Activated CD8-positive, alpha-beta memory T cell treated with anti-CD3 and anti-CD28 coated beads for 48 hours (primary cell): ENCODE measurements at places on chromosomes 5 and 9.
A peak's percentile ranks its signal among the peaks of the same experiment; 100 is the strongest.

DNA sequence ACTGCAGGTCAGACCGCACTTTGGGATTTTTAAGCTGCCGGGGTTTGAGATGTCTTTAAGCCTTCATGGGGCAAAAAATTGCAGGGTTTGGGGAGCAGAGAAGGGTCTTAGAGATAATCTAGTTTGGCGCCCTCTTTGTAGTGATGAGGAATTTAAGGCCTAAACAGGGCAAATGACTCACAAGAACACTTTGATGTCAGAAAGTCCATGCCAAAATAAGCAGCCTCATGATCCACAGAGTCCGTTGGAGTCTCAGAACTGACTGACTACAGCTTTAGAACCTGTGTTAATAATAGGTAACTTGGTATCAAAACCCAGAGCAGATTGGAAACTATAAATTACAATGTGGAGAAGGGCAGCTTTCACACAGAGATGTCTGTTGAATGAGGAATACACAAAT, 35.9 kb upstream of the PTGS1 start:
- DNase-seq, result no peak

- DNase-seq, result no peak
These were observed 64.5 kb downstream of the TMEM161B start for GRCh38 chr5:88203981-88204750.

GRCh38 chr9:23258569-23258968, 567.5 kb downstream of the ELAVL2 start:
- DNase-seq, result no peak

DNA sequence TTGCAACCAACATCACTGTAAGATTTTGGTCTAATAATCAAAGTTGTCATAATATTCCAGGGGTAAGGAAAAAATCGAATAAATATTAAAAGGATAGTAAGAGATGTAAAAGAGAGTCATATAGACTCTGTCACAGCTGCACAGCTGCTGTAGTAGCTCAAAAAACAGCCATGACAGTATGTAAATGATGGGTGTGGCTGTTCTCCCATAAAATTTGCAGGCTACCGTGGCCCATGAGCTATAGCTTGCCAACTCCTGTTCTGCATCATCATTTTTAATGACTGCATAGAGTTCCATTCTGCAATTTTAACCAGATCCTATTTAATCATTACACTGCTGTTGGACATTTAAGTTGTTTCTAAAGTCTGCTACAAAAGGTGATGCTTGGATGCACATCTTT, 450.5 kb upstream of the MPDZ start:
- no peak for DNase-seq

DNA sequence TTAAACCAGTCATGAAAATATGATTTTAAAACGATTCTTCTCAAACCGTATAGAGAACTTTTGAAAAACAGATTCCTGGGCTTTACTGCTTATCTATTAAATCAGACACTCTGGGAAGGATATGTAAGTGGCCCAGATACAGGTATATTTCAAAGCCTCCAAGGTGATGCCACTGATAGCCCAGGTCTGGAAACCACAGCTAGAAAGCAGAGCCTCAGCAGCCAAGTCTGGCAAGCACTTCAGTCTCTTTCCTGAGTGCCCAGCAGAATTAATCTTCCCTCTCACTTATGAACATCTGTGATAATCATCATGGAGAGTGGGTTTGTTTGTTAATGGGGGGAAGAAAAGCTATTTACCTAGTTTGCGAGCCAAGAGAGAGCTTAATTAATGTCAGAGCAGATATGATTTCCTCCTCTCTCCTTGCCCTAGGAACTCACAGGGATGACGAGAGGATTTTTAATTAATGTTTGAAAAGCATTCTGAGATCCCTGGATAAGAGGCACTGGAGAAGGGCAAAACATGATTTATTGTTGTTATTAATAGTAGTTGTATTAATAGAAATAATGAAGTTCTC, 368.4 kb downstream of the TLE1 start:
- DNase-seq, result no peak

DNA sequence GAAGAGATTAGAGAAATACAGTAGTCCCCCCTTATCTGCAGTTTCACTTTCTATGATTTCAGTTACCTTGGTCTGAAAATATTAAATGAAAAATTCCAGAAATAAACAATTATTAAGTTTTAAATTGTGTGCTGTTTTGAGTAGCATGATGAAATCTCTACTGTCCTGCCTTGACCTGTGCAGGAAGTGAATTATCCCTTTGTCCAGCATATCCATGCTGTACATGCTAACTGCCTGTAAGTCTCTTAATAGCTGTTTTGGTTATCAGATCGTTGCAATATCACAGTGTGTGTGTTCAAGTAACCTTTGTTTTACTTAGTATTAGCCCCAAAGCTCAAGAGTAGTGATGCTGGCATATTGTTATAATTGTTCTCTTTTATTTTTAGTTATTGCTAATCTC, 11.2 kb upstream of the JAK2 start:
- no peak for DNase-seq

DNA sequence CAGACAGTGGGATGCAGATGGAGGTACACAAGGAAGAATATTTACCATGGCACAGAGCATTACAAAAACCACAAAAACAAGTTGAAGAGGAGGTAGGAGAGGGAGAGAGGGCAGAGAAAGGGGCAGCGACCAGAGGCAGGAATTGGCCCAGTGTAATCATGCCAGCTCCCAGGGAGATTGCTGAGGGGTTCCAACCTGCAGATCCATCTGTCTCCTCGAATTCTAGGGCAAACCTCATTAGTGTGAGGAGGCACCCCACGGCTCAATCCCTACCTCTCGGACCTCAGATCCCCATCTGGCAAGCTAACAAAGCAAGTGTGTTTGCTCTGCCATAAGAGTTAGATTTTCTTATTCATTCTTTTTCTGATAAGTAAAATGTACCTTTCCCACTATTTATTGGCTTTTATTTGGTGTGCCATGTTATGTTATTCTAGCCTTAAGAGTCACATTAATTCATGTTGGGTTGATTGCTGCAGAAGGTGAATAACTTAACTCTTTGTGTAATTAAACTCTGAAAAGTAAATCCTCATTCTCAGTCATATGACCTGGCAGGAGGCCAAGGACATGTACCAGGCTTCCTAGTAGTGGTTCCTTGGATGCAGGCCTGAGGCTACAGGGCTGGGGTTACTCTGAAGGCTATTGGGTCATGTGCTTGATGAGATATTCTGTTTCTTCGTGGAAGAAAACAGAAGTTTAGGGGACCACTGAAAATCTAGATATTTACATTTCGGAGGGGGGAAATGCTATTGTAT, 315.2 kb upstream of the ATP10B start:
- no peak for DNase-seq

DNA sequence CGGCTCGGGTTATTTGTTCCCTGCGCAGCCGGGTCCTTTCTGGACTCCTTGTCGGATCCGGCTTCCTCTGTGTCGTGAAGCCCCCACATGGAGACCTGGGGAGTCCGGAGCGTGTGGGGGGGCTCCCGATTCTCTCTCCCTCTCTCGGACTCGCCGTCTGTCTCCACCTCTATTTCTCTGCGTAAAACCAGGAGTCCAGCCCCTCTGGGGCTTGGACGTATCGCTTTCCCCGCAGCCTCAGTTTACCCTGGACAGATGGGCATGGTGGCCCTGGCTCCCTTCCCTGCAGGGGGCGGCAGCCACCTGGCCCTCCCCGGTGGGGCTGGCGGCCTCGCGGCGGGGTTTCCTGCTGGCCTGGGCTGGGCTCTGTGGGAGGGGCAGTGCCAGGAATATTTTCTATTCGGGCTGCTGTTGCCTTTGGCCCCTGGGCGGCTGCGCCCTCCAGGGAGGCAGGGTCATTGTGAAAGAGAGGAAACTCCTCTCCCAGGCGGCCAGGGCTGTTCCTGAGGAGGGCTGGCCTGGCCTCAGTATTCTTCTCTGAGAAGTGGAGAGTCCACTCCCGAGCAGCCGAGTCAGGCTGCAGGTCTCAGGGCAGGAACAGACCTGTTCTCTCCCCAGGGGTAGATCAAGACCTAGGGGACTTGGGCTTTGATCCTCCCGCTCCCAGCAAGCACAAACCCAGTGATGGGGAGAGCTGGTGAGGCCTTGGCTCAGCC, 665 bp downstream of the ASS1 start:
- DNase-seq, result no peak

DNA sequence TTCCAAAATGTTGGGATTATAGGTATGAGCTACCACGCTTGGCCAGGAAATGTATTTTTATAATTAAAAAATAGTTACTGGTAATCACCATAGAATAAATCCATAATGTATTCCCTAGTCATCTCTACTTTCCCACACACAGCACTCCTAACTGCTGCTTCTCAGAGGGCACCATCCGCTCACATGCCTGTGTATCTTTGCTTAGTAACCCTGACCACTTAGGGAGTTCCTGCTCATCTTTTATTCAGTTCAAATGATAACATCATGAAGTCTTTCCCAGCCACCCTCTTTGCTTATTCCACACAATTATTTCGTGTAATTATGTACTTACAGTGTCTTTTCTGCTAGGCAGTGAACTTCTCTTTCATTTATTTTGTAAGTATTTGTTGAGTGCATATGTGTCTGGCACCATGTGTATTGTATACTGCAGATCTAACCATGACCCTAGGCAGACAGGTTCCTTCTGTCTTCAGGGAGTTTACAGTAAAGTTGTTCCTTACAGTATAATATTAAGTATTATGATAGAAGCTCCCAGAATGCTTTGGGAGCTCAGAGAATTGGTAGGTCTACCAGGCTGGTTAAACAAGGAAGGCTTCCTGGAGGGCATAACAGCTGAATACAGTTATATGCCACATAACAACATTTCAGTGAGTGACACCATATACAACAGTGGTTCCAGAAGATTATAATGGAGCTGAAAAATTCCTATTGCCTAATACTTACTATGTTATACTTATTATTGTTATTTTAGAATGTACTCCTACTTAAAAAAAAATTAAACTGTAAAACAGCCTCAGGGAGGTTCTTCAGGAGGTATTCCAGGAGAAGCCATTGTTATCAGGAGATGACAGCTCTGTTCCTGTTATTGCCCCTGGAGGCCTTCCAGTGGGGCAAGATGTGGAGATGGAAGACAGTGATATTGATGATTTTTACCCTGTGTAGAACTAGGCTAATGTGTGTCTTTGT, 39.2 kb downstream of the DCAF10 start:
- no peak for DNase-seq

GRCh38 chr9:6827439-6828145, 69.8 kb downstream of the KDM4C start:
- no peak for DNase-seq

DNA sequence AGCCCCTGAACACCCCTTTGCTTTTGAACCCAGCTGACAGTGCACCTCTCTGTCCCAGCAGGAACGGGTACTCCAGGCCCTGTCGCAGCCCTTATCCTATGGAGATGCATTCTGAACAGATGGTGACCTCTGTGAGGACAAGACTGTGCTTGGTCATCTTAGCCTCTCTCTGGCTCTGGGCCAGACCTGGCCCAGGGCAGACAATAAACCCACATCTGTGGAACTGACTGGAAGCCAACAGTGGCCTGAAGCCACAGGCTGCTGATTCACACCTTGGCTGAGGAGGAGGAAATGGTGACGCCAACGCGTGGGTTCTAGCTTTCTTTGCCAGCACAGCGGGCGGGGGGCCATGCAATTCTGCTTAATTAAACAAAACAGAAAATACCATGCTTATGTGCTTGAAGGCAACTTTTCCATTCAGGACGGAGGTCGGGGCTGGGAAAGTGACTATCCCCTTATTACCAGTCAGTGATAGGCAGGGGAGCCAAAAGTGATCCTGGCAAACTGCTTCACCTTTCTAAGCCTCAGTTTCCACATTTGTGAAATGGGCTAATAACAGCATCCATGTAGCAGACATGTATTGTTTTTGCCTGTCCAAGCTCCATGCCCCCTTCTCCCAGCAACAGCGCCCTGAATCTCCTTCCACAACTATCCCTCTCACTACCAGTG, 10.8 kb downstream of the SH3PXD2B start:
- DNase-seq, result peak; percentile 37

GRCh38 chr9:135804581-135805421, 102.5 kb downstream of the CAMSAP1 start:
- no peak for DNase-seq

GRCh38 chr5:171872666-171873065, 87.0 kb downstream of the SMIM23 start:
- no peak for DNase-seq

DNA sequence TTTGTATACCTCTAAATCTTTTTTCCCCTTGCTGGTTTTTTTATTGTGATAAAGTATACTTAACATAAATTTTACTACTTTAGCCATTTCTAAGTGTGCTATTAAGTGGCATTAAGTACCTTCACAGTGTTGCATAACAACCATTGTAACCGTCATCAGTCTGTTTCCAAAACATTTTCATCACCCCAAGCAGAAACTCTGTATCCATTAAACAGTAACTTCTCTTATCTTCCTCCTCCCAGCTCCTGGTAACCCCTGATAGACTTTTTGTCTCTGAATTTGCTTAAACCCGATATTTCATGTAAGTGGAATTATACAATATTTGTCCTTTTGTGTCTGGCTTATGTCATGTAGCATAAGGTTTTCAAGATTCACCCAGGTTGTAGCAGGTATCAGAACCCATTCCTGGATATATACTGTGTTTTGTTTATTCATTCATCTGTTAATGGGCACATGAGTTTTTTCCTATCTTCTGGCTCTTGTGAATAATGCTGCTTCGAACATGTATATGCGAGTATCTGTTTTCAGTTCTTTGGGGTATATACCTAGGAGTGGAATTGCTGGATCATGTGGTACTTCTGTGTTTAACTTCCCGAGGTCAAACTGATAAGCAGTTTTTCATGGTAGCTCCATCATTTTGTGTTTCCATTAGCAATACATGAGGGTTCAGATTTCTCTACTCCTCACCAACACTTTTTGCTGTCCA, 66.4 kb downstream of the EHMT1 start:
- DNase-seq, result no peak

GRCh38 chr9:98634685-98635336, 73.9 kb downstream of the GABBR2 start:
- no peak for DNase-seq

GRCh38 chr9:14119694-14120514, 194.0 kb downstream of the NFIB start:
- DNase-seq, result no peak

DNA sequence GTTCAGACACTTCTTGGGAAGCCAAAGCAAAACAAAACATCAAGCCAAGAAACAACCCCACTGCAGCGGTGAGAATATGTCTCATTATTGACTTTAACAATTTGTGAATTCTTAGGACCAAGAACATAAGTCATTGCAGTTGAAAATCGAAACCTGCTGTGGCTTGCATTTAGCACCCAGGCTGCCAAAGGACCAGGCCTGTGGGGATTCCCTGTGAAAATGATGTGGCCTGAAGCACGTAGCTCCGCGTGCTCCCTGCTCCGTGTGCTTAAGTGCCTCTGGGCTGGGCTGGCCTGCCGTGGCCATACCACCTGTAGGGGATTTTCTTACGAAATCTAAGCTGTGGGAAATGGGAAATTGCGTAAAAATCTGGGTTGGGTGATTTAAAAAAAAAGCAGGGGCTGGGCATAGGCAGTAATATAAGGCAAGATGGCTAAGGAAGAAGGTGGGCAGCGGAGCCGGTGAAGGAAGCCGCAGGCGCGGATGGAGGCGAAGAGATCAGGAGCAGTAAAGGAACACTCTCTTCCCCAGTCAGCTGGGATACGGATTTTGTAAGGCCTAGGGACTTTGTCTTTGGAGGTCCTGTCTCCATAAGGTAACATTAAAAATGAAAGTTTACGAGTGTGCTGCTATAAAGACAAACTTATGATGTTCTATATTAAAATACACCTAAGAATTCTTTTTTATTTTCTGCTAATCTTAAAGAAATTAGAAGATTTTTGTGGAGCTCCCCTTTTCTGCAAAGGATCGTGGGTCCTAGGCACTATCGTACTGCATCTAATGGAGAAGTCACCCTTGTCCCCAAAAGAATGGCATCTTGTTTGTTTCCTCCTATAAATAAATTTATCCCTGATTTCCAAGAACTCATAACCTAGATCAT, 189.6 kb upstream of the SEMA6A start:
- DNase-seq, result no peak
